Fibroblast of lung (primary cell): ENCODE measurements at places on chromosomes 7 and 10. TPM values are rescaled to one million over a fixed set of nuclear protein-coding genes. Genes with fewer than 3 reads are reported as not detected.

The MYL7 gene
- total RNA-seq, result not detected in 2 replicates

The SYNPO2L gene
- under 0.01 TPM in 1 of 2 replicates, not detected in the other for total RNA-seq

The EBLN1 gene
- not detected in 2 replicates for total RNA-seq

The VWDE gene
- under 0.01 and 0.17 TPM in 2 replicates for total RNA-seq

The C10orf62 gene
- not detected in 2 replicates for total RNA-seq

The EBF3 gene
- under 0.01 and 0.17 TPM in 2 replicates for total RNA-seq

The HECW1 gene
- total RNA-seq, result 0.77 and 6.1 TPM in 2 replicates

The GALNT17 gene
- under 0.01 and 0.26 TPM in 2 replicates for total RNA-seq

The SLC18A2 gene
- under 0.01 TPM in 1 of 2 replicates, not detected in the other for total RNA-seq

The CHN2 gene
- 0.33 and 1.3 TPM in 2 replicates for total RNA-seq

The TRIL gene
- total RNA-seq, result 0.17 and 0.77 TPM in 2 replicates

The GFRA1 gene
- total RNA-seq, result 6.3 and 23.1 TPM in 2 replicates

The DNAJC12 gene
- 1.8 and 3.9 TPM in 2 replicates for total RNA-seq

The HNRNPA2B1 gene
- total RNA-seq, result 65.0 and 82.1 TPM in 2 replicates

The WNT16 gene
- 3.8 TPM in 1 of 2 replicates, not detected in the other for total RNA-seq

The NYAP1 gene
- 0.26 and 0.33 TPM in 2 replicates for total RNA-seq

The LLCFC1 gene
- total RNA-seq, result not detected in 2 replicates

The OPN4 gene
- total RNA-seq, result not detected in 2 replicates

The DKK1 gene
- total RNA-seq, result 54.4 and 80.6 TPM in 2 replicates

The ASZ1 gene
- not detected in 2 replicates for total RNA-seq

The ACTL6B gene
- total RNA-seq, result not detected in 2 replicates

The GIMAP1 gene
- under 0.01 TPM in 2 replicates for total RNA-seq

The CALML5 gene
- not detected in 2 replicates for total RNA-seq

The OR6V1 gene
- not detected in 2 replicates for total RNA-seq

The HGF gene
- 108 and 243 TPM in 2 replicates for total RNA-seq

The LEP gene
- total RNA-seq, result 0.26 and 2.8 TPM in 2 replicates

The MTPN gene
- 104 and 158 TPM in 2 replicates for total RNA-seq

The DRGX gene
- not detected in 2 replicates for total RNA-seq

The ACTR3C gene
- total RNA-seq, result 0.50 and 2.6 TPM in 2 replicates

The LRRN3 gene
- total RNA-seq, result 0.26 and 1.8 TPM in 2 replicates

The AKR1B15 gene
- not detected in 2 replicates for total RNA-seq

The NXPH1 gene
- not detected in 2 replicates for total RNA-seq

The SPDYE3 gene
- not detected in 2 replicates for total RNA-seq

The TMEM196 gene
- not detected in 2 replicates for total RNA-seq

The THSD7A gene
- under 0.01 and 0.83 TPM in 2 replicates for total RNA-seq

The SORCS1 gene
- under 0.01 TPM in 1 of 2 replicates, not detected in the other for total RNA-seq

The GNB2 gene
- total RNA-seq, result 64.5 and 85.2 TPM in 2 replicates
